H1 (cell line): ENCODE measurements at places on chromosomes 13 and 19.

DNA sequence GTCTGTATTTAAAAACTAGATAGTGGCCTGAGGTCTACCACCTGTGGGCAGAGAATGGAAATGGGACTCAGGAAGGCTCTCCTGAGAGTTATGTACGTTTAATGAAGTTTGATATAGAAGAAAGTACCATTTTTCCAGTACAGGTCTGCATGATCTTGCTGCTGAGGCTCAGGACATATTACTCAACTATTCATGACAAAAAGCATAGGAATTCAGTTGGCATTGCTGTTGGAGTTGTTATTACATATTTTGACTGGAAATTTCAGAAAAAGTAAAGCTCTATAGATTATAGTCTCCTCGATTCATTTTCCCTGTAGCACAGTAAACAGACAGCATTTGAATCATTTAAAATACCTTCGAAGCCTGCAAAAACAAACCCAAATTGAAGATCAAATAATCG, 469.8 kb downstream of the DCT start:
- DNase-seq, result no peak
- H3K27ac ChIP-seq, result no peak overlapping the region

DNA sequence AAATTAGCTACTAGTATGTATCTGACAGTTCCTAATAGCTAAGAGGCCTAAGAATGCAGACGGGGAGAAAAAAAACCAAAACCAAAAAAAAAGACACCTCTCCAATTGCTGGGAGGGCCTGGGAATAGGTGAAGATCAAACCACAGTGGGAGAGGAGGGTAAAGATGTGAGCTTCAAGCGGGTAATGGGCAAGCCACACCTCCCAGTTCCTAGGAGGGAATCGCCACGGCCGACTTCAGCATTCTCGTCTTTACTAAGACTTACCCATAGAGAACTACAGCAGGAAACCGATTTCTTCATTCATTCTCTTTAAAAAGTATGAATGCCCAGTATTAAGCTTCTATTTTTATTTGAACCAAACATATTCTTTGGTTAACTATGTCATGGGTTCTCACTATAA, 5.6 kb upstream of the EEF1AKMT1 start:
- H3K4me1 ChIP-seq, result no peaks in the 10 kb centered on the region
- no peaks in the 10 kb centered on the region for H3K36me3 ChIP-seq
- H3K4me3 ChIP-seq, result no peak overlapping the region
- no peaks in the 10 kb centered on the region for H3K27me3 ChIP-seq

- DNase-seq, result no peak
- H3K4me3 ChIP-seq, result no peak overlapping the region
- H3K27me3 ChIP-seq, result no peaks in the 10 kb centered on the region
Observed at GRCh38 chr13:93698016-93698613, 471.5 kb downstream of the GPC6 start.

- no peaks in the 10 kb centered on the region for H3K27me3 ChIP-seq
- DNase-seq, result no peak
- no peaks in the 10 kb centered on the region for H3K4me1 ChIP-seq
- no peak overlapping the region for H3K4me3 ChIP-seq
Observed at GRCh38 chr19:51750400-51751094, 1.1 kb downstream of the FPR1 start.

GRCh38 chr19:52336791-52337381, 843 bp downstream of the ZNF610 start:
- H3K4me3 ChIP-seq, result peak overlapping the region; percentile 95
- H3K4me1 ChIP-seq, result no peaks in the 10 kb centered on the region
- DNase-seq, result no peak

DNA sequence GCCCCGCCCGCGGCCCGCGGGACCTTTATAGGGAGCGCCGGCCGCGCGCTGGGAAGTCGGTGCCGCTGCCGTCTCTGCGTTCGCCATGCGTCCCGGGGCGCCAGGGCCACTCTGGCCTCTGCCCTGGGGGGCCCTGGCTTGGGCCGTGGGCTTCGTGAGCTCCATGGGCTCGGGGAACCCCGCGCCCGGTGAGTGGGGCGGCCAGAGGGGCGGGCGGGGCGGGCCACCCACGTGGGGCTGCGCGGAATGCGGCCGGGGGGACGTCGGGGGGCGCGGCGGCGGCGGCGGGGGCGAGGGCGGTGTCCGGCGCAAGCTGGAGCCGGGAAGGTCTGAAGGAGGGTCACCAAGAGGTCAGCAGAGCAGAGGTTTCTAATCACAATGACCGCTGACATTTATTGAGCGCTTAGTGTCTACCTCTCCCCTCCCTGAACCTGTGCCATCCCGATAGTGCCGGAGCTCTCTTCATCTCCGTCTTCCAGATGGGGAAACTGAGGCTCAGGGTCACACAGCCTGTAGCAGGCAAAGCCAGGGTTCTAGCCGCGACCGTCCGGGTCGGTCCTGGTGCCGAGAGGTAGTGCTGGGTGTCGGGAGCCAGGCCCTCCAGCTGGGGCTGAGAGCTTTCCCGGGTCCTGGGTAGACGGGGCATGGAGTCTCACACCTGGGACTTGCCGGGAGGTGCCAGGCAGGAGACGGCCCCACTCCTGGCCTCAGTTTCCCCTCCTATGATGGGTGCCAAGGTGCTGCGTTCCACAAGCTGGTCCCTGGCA, at the start of gene FSTL3:
TSS of gene FSTL3 (plus strand) at position 54 of the 767 bp plus-strand sequence. CDS start at position 86, 32 bp downstream.
- H3K4me1 ChIP-seq, result no peaks in the 10 kb centered on the region
- DNase-seq, result no peak
- H3K27me3 ChIP-seq, result no peaks in the 10 kb centered on the region
- H3K27ac ChIP-seq, result no peak within 1 kb of the TSS

DNA sequence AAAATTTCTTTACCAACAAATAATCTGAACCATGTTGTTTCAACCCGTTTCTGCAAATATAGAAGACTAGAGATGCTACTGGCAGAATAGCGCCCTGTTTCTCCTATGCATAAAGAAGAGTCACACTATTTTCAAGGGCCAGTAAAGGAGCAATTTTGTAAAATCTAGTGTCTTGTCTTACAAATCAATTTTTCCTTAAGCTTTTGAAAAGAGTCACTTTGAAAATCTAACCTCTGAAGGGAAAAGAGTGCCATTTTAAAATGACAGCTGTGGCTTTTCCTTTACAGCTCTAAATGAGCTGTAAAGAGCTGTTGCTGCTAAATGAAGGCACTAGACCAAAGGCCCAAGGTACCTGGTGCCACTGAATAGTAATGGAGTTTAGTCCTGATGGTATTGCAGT, 16.9 kb upstream of the GTF2F2 start:
- no peak overlapping the region for H3K4me3 ChIP-seq
- DNase-seq, result no peak
- no peaks in the 10 kb centered on the region for H3K27me3 ChIP-seq
- no peaks in the 10 kb centered on the region for H3K36me3 ChIP-seq

DNA sequence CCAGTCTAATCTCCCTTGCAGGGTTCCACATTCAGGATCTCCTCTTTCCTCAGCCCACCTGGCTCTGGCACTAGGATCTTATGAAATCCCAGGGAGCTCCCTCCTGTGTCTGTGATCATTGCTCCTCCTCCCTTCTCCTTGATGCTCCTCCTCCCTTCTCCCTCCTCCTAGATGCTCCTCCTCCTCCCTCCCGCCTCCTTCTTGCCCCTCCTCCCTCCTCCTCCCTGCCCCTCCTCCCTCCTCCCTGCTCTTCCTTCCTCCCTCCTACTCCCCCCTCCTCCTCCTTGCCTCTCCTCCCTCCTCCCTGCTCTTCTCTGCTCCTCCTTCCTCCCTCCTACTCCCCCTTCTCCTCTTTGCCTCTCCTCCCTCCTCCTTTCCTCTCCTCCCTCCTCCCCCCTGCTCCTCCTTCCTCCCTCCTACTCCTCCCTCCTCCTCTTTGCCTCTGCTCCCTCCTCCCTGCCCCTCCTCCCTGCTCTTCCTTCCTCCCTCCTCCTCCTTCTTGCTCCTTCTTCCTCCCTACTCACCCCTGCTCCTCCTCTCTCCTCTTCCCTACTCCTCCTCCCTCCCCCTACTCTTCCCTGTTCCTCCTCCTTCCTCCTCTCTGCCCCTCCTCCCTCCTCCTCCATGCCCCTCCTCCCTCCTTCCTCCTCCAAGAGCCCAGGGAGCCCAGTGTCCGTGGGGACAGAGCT, 14.9 kb upstream of the ZBTB7A start:
- DNase-seq, result no peak
- H3K36me3 ChIP-seq, result no peaks in the 10 kb centered on the region
- no peak overlapping the region for H3K27ac ChIP-seq

DNA sequence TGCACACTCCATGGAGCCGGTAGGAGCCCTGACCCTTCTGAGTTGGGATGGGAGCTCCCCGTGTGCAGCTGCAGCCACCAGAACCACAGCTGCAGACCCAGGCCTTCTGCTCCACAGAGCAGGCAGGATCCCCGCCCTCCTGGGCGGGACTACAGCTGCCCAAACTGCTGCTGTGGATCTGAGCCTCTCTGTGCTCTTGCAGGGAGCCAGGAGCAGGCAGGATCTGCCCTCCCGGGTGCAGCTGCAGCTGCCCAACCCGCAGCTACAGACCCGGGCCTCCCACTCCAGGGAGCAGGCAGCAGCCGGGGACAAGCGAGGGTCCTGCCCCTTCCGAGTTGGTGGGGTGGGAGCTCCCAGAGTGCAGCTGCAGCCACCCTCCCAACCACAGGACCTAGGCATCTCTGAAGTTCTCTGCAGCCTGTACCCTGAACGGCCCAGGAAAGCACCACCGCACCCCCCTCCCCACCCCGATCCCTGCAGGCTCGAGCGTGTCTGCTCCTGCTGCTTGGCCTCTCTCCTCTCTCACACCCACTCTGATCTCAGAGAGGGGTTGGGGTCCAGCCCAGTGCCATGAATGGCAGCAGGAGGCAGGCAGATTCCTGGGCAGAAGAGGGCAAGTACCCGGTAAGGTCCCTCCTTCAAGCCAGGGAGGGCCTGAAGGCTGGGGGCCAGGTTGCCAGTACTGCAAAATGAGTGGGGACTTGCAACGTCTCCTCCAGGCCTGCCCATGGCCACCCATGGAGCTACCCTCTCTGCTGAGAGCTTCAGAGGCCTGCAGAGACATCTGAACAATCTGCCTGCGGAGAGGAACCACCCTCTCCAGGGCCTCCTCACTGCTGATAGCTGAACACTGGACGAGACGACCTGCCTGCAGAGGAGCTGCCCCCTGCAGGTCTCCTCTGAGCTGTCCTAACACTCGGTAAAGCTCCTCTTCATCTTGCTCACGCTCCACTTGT, 16.4 kb upstream of the EMP3 start:
- H3K4me1 ChIP-seq, result no peaks in the 10 kb centered on the region
- H3K4me3 ChIP-seq, result no peak overlapping the region
- H3K36me3 ChIP-seq, result no peaks in the 10 kb centered on the region
- DNase-seq, result no peak

DNA sequence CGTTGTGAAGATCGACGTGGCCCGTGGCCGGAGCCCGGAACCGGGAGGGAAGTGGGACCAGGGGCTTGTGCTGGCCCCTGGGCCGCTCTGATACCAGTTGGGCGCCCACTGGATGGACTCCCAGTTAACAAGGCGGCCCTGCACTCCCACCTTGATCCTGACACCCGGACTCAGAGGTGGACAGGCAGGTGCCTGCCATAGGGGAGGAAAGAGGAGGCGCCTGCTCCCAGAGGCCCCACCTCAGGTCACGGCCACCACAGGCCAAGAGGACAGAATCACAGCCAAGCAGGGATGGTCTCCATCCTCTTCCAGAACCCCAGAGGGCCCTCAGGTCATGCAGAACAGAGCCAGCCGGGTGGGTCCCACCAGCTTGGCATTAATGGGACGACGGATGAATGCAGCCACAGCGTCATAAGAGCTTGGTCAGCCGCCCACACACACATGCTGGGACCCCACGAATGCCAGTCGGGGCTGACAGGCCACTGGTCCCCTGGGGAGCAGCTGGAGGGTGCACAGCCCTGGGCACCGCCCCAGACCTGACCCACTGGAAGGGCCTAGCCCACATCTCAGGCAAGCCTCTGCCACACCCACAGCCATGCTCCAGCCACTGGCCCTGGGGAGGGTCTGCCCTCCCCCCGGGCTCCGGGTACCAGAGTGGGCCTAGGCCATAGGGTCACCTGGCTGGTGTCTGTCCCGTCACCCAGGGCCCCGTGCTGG, 9.6 kb upstream of the KLF16 start:
- no peaks in the 10 kb centered on the region for H3K27me3 ChIP-seq
- no peaks in the 10 kb centered on the region for H3K36me3 ChIP-seq
- no peak overlapping the region for H3K27ac ChIP-seq
- no peak overlapping the region for H3K4me3 ChIP-seq
